ENCODE measurements at places on chromosomes 4 and X.

DNA sequence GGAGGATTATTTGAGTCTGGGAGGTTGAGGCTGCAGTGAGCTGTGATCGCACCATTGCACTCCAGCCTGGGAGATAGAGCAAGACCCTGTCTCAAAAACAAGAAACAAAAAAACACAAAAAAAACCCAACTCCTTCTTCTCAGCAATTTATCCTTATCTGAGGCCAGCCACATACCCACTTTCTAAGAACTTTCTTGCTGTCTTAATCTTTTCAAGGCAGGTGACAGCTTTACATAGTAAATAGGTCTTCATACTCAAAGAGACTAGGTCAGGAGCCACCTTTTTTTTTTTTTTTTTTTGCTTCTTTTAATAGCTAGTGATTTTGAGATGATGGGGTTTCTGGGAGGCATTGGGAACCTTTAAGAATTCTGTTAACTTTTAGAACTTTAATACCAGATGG, 26.1 kb upstream of the ZCCHC13 start:
- DNase-seq, result no peak

DNA sequence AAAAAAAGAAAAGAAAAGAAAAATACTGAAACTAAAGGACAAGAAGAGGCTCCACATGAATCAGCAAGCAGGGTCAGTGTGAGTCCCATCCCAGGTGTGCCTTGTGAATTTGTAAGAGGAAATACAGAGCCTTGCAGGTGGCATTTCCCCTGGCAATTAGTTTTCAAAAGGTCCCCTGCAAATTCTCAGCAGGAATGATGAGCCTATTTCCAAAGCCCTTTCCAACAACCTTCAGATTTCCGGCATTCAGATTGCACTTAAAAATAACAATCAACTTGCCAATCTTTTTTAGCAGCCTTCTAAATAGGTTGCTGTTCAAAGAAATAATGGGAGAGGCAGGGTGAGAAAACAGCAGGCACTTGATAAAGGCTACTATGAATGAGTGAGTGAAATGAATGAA, 66.4 kb upstream of the OR13H1 start:
- DNase-seq, result no peak

DNA sequence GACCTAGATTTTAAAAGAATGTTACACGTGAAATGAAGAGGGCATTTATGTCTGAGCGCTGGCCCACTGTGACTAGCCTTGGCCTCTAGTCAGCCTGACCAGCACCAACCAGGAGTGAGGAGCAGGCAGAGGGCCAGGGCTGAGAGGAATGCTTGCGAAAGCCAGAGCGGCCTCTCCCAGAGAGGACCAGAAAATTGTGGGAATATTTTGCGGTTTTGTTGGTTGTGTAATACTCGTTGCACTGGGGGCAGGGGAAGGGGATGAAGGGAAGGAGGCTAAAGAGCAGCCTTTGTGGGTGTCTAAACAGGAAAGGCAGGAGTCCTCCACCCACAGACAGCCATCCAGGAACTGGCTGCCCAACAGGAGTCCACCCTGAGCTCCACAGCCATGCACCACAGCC, 3.8 kb downstream of the GABRE start:
- peak; percentile 69 for DNase-seq

DNA sequence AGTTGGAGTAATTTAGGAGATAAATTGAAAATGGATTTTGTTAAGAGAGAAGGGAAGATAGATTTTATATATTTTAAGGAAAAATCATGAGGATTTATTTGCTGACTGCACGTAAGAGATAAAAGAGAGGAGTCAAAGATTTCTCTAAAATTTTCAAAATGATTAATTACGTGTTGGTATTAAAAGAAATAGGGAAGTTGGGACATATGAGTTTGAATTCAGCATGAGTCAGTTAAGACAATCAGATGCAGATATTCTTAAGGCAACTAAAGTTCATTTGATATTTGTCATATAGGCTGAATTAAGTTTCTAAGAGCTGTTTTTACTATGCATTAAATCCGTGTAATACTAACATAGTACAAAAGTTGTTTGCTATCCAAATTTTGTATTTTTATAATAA, 46.9 kb downstream of the TET2 start:
- no peak for DNase-seq

DNA sequence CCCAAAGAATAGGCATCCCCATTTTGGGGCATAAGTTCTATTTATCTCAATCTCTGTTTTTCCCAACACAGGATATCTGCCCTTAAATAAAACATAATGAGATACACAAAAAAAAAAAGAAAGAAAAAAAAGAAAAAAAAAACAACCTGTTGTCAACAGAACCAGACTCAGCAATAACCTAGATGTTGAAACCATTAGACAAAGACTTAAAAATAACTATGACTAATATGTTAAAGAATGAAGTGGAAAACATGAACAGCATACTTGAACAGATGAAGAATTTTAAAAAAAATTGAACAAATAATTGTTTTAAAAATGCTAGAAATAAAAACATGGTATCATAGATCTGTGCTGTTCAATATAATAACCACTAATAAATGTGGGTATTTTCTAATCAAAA, 93.4 kb upstream of the RXFP1 start:
- no peak for DNase-seq

GRCh38 chr4:100842856-100843255, 325.0 kb upstream of the EMCN start:
- no peak for DNase-seq

DNA sequence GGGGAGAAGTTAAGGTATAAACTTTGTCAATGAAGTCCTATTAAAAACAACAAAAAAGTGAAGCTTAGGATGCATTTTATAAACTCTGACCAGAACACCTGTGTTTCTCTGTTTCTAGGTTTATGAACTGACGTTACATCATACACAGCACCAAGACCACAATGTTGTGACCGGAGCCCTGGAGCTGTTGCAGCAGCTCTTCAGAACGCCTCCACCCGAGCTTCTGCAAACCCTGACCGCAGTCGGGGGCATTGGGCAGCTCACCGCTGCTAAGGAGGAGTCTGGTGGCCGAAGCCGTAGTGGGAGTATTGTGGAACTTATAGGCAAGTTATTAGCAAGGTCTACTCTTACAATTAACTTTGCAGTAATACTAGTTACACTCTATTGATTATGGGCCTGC, 46.6 kb downstream of the HTT start:
- no peak for DNase-seq

GRCh38 chr4:42501624-42502401, 104.5 kb downstream of the SHISA3 start:
- no peak for DNase-seq

GRCh38 chrX:99398545-99398944, 1011.5 kb downstream of the PCDH19 start:
- no peak for DNase-seq
